HS-27A (cell line): ENCODE measurements at places on chromosomes 13 and 19.

GRCh38 chr13:75091718-75092117, 390.3 kb downstream of the TBC1D4 start:
- DNase-seq, result no peak

DNA sequence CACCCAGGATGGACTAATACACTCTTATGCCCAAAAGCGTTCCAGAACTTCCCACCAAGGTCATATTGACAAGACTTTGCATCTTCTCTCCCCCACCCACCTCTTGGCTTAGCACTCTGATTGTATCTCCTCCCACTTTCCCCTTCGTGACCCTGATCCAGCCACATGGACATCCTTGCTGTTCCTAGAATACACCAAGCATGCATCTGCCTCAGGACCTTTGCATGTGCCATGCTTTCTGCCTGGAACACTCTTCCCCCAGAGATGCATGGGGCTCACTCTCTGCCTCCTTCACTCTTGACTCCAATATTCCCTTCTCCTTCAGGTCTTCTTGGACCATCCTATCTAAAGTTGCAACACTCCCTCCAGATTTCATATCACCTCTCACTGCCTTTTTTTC, 16.2 kb upstream of the LAIR1 start:
- no peak for DNase-seq

GRCh38 chr13:25114220-25114619, 18.3 kb downstream of the PABPC3 start:
- DNase-seq, result peak; percentile 22

DNA sequence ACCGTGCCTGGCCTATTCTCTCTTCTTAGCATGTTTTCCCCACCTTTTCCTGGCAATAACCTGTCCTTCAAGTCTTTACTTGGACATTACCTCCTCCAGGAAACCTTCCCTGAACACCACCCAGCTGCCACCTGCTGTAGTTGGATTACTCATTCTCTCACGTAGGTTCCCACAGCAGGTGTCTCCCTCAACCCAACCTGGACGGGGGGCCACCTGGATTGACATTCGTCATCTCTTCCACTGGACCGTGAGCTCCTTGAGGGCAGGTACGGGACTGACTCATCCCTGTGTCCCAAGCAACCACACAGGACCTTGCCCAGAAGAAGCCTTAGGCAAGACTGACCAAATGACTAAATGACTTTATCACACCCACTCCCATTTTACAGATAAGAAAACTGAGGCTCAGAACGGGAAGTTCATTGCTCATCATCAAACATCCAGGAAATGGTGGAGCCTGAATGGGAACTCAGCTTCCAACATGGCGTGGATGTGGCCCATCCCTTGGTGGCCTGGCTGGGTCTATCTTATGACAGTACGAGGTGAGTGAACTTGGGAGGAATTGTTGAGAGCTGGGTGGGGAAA, 3.5 kb upstream of the KLK6 start:
- no peak for DNase-seq

DNA sequence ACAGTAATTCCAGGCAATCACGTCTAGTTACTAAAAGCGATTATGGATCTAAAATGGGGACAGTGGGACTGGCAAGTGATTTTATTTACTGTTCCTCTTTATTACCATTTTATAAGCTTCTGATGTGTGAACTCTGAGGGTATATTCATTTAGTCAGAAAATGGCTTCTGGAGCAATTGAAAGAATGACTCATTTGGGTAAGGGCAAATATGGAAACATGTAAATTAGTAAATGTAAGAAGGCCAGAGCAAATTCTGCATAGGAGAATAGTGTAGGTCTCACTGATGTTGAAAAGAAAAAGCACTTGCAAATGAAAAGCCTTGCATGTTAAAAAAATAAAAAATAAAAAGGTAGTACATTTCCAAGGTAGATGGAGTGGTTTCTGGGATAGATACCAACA, 262.2 kb downstream of the KLF5 start:
- DNase-seq, result no peak

DNA sequence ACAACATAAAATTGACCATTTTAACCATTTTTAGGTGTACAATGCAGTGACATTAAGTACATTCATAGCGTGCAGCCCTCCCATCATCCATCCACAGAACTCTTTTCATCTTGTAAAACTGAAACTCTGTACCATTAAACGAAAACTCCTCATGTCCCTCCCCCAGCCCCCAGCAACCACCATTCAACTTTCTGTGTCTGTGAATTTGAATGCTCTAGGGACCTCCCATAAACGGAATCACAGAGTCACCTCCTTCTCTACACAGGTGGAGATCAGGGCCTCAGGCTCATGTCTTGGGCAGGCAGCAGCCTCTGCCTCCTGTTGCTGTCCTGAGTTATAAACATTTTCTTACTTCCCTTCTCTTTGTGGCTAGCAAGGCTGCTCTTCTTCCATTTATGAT, 7.3 kb upstream of the CCNE1 start:
- DNase-seq, result no peak
